ENCODE measurements at places on chromosomes 7 and 10.
A peak's percentile ranks its signal among the peaks of the same experiment; 100 is the strongest.

GRCh38 chr7:77691892-77692491 is 4.3 kb upstream of the RSBN1L start:
- no peak for DNase-seq

GRCh38 chr7:96299496-96299895 is 22.4 kb downstream of the SLC25A13 start:
- no peak for DNase-seq

GRCh38 chr7:121397361-121397760 is 1.3 kb upstream of the FAM3C start:
- no peak for DNase-seq

- DNase-seq = no peak
Measured at GRCh38 chr10:98299341-98299740, 31.3 kb upstream of the LOXL4 start.

DNA sequence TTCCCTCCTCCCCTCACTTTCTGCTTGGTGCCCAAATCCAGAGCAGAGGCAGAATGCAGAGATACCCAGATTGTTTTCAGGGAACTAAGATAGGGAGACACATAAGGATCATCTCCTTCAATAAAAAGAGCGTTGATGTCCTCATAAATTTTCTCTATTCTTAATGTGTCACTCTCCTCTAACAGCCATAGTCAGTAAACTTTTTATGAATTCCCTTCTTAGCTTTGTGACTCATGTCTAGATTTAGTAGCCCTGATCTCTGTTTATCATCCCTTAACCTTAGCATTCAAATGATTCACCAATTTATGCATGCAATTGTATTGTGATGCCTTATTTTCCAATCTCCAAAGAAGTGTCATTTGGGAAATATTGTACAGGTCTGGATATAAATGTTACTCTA is 995.5 kb upstream of the C7orf33 start:
- peak; percentile 4 for DNase-seq

GRCh38 chr10:96370584-96371157 is 11.9 kb upstream of the OPALIN start:
- peak; percentile 41 for DNase-seq
